ENCODE measurements at places on chromosomes 6 and 20. TPM values are rescaled to one million over a fixed set of nuclear protein-coding genes. Genes with fewer than 3 reads are reported as not detected.

BMP5 gene
- 2.4 TPM for total RNA-seq

KCNK5 gene
- 32.7 TPM for total RNA-seq

GRCh38 chr6:6470123-6470522, 118.4 kb upstream of the LY86 start:
- no peak for DNase-seq

- no peak for DNase-seq
These were observed 74.1 kb upstream of the SLC4A11 start for GRCh38 chr20:3312940-3313682.

DNA sequence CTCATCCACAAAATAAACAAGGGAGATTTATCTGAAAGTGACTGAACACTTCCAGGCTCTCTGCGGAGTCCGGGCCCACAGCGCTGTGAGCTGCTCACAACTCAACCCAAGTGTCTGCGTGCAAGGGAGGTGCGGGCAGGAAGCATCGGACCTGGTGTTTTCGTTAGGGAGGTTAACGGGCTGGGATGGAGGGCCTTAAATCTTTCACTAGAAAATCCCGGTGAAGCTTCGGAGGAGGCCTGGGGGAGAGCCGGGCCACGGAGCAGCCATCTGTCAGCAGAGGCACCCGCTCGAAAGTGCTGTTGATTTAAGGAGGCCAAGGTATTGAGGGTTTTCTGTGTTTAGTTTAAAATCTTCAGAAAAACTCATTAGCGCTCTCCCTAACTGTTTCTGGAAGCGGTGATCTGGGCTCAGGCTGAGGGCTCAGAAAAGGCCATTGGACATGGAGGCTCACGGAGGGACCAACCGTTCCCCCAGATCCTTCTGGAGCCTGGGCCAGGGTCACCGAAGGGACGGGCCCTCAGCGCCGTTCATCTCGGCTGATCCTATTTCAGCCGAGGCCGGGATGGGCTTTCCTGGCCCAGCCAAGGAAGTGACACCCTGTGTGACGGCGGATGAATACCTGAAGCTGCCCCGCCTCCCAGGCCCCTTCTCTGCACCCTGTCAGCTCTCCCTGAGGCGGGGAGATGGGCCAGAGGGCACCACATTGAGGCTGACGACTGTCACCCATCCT, 20.7 kb downstream of the GATA5 start:
- DNase-seq: no peak

DNA sequence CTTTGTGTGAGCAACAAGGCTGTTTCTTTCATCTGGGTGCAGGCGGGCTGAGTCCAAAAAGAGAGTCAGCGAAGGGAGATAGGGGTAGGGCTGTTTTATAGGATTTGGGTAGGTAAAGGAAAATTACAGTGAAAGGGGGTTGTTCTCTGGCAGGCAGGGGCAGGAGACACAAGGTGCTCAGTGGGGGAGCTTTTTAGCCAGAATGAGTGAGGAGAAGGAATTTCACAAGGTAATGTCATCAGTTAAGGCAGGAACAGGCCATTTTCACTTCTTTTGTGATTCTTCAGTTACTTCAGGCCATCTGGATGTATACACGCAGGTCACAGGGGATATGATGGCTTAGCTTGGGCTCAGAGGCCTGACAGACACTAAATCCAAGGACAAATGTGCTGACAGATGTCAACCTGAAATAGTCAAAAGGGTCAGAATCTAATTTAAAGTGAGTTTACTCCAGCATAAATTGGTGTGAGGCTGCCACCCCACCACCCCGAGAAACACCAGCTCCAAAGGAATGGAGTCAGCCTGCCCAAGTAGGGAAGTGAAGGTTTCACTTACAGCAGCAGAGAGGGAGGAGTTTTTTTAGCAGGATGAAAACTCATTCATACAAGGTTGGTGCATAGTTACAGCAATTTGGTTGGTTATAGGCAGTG, 560.0 kb upstream of the CDH4 start:
- no peak for DNase-seq

- no peak for DNase-seq
These were observed 8.6 kb upstream of the CLIC5 start for GRCh38 chr6:46024124-46024769.

GRCh38 chr6:126372626-126373025, 32.7 kb downstream of the CENPW start:
- no peak for DNase-seq

GRCh38 chr6:131642987-131643611, 6.0 kb downstream of the ENPP3 start:
- no peak for DNase-seq

DNA sequence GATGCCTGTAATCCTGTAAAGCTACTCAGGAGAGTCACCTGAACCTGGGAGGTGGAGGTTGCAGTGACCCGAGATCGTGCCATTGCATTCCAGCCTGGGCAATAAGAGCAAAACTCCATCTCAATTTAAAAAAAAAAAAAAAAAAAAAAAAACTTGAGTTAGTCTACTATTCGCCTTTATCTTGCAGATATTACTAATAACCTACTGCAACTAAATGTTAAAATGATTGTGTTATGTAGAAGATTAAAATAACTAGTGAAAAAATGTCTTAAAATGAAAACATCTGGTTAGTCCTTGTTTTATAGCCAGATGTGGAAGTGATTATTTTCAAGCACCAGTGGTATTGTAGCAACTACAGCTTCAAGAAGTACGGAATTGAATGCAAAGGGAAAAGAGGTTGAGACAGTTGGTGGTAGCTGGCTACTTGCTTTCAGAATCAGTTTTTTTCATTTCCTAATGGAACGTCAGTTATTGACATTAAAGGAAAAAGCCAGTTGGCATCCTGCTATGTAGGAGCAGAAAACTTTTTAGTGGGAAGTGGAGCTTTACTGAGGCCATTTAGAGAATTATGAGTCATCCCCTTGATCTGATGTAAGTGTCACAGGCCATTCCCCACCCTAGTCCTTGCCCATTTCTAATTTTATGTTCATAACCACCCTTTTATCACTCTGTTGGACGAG, 43.8 kb upstream of the DYNLRB1 start:
- DNase-seq: no peak

Data from neural crest cell (in vitro differentiated cells).